ENCODE measurements at places on chromosomes 11 and 22.

GRCh38 chr11:115325523-115325922, 178.7 kb downstream of the CADM1 start:
- no peak for DNase-seq

DNA sequence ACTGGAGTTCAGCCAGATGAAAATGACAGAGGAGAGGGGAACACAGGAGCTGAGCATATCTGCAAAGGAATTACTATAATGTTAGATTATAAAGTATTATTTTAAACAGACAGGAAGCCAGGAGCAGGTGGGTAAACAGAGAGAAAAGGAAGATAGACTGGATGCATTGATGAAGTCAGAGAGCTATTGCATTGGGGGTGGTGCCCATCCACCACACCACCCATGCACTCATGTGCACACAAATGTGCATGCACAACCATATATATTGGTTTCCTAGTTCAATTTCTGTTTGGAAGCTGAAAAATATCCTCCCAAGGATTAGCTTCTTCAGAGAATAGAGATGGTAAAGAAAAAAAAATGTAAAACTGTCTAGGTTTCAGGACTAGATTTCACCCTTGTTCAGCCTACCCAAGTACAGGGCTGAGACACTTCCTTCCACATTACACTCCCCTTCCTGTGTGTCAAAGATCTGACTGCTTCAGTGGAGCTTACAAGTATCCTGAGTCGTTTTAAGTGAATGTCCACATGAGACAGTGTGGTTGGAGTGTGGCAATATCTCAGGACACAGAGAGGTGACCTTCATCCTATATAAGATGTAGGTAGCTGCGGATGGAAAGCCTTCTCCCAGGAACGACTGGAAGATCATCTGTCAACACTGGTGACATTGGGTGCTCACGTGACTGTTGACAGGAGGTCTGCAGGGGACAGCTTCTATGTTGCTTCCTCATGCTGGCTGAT, 12.2 kb upstream of the SMPD1 start:
- DNase-seq, result no peak

DNA sequence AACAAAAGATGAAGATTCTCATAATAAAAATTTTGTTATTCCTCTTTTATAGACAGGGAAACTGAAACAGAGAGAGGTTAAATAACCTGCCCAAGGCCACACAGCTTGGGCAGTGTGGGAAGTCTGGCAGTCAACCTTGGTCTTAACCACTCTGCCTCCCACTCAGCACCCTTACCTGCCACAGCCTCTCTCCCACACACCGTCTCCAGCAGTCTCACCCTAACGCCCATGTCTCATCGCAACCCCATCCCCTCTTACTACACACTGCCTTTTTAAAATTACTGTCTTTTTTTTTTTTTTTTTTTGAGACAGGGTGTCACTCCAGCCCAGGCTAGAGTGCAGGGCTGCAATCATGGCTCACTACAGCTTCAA, 25.0 kb downstream of the ARRB1 start:
- no peak for DNase-seq

DNA sequence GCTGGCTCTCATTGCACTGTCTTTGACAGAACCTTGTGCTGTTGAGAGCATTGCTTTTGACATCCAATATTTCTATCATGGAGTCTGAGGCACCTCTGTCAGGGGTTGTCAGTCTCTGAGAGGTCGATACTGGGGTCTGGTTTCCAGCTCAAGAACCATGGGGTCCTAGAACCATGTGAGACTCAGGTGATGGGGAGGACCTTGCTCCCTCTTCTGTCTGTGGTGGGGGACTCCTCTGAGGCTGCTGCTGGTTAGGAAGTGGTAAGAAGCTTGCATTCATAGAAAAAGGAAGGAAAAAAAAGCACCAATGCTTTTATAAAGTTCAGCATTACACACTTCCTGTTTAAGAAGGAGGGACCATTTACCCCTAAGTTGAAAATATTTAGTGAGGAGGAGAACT, 91.8 kb upstream of the CD44 start:
- peak; percentile 85 for DNase-seq

- no peak for DNase-seq
Observed at GRCh38 chr11:118448294-118448693, 12.0 kb downstream of the KMT2A start.

- no peak for DNase-seq
Observed at GRCh38 chr11:106322106-106322505, 244.6 kb downstream of the AASDHPPT start.

GRCh38 chr22:36611241-36611976, 82.4 kb upstream of the EIF3D start:
- no peak for DNase-seq

DNA sequence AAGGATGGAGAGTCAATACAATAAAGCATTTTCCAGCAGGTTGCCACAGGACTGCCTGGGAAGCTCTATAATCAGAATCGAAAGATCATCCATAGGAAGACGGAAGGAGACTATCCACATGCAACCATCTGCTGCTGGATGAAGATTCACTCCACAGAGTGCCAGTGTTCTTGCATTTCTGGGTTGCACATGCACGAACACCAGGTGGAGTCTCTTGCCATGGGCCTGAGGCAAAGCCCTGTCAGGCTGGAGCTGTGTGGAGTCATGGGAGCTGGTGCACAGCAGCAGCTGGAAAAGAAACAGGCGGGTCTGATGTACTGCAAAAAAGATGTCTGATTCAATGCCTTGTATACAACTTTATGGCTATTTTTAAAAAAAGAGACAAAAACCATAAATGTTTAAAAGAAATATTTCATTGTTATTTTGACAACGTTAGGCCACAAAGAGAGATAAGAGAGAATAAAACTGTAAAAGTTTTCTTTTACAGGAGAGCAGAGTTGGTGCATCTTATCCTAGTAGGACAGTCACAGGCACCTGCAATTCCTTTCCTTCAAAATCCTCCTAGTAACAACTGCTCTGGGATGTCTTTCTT, 12.9 kb upstream of the FAT3 start:
- DNase-seq, result no peak

DNA sequence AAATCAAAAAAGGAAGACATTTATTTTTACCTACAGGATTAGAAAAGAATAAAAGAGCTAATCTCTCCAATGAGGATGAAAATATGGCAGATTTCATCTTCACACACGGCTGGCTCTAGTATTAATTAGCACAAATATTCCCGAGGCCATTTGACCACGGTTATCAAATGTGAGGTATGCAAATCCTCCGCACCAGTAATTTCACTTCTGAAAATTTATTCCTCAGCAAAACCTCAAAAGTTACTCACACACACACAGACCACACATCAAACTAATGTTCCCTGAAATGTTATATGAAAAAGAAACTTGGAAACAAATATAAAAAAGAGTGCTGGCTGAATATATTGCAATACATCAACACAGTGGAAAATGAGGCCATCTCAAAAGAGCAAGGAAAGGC, 32.8 kb downstream of the CELSR1 start:
- DNase-seq, result no peak

DNA sequence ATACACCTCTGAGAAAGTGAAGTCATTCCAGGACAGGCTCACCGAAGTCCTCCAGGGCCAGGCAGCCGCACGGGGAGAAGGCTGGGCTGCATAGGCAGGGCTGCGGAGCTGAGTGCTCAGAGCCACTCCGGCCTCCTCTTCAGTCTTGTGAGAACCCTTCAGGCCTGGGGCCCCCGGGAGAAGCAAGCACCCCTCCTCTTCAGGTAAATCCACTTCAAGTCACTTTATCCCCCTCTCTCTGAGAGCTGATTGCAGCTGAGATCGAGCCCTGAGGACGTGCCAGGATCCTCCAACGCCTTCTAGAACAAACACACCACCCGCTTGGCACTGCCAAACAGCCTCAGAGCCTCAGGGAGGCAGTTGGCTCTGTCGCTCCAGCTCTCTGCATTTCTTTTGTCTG, 1526.3 kb downstream of the BRD1 start:
- no peak for DNase-seq

- DNase-seq, result no peak
Observed at GRCh38 chr11:123173040-123173855, 21.8 kb downstream of the CLMP start.

DNA sequence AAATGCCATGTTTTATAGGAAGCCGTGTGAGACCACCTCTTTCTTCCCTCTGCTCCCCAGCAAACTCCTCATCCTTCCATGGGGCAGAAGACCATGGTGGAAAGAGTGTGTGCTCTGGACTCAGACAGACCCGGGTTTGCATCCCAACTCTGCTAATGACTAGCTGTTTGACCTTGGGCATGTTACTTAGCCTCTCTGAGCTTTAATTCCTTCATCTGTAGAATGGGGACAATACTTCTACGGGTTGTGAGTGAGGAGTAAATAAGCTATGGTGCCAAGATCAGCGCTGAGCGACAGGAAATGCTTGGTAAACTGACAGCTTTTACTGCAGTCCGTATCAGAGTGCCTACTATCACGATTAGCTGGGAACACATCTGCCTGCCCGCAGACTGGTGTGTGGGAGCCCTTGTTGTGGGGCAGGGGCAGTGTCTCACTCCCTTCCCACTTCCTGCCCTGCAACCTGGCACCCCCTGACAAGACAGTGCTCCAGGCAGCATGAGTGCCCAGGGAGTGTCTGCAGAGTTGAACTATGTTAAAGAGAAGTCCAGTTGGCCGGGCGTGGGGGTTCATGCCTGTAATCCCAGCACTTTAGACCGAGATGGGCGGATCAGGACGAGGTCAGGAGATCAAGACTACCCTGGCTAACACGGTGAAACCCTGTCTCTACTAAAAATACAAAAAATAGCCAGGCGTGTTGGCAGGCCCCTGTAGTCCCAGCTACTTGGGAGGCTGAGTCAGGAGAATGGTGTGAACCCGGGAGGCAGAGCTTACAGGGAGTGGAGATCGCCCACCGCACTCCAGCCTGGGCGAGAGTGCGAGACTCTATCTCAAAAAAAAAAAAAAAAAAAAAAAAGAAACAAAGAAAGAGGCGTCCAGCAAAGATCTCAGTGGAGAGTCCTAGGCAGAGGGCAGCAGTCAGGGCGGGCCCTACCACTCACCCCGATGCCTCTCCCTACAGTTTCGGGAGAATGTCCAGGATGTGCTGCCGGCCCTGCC, 2.2 kb downstream of the SEC14L2 start:
- no peak for DNase-seq

DNA sequence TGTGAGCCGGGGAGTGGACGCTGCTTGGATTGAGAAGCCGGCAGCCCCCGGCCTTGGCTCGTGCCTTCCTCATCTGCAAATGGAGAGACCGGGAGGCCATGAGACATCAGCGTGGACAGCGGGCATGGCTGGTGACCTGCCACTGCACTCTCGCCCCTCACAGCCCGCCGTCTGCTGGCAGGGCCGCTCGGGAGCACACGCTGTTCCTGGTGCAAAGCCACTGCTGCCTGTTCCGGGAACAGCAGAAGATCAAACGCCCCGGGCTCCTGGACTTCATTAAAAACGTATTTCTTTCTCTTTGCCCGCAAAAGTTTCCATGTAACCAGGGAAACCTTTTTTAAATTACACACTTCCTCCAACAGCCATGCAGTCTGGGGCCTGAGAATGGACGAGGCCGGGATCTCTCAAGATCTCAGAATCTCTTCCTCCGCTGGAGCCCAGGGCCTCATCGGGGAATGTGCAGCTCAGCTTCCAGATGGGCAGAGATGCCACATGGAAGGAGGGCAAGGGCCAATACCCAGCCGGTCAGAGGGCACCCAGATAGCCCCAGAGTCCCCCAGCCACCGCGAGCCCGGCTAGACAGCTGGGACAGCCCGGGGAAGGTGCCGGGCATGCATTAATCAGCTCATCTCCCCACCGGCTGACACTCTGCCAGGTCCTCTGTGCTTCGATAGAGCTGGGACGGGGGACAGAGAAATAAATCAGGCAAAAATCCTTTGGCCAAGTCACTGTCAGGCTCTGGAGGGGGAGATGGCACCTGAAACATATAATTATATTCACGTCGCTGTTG, 62.8 kb upstream of the PRR5 start:
- DNase-seq, result no peak

- DNase-seq, result peak; percentile 49
Observed at GRCh38 chr22:50731811-50732624, 6.0 kb upstream of the ACR start.

GRCh38 chr11:119691701-119692539, 37.1 kb downstream of the NECTIN1 start:
- no peak for DNase-seq

- no peak for DNase-seq
Observed at GRCh38 chr11:59218893-59219292, 6.2 kb upstream of the MPEG1 start.

DNA sequence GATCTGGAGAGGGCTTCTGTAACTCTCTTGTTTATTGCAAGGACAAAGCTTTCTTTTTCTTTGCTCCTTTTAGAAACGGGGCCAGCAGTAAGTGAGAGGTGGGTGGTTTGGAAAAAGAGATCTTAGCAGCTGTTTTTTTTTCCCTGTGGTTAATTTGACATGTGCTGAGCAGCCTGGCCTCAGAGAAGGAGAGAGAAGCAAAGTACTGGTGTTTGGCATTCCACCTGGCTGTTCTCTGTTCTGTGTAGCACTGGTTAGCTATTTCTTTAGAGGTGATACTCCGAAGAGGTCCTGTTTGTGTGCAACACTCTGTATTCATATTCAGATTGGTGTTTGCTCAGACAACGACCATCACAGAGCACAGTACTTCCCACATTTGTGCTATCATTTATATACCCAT, 80.8 kb upstream of the SORL1-AS1 start:
- no peak for DNase-seq

DNA sequence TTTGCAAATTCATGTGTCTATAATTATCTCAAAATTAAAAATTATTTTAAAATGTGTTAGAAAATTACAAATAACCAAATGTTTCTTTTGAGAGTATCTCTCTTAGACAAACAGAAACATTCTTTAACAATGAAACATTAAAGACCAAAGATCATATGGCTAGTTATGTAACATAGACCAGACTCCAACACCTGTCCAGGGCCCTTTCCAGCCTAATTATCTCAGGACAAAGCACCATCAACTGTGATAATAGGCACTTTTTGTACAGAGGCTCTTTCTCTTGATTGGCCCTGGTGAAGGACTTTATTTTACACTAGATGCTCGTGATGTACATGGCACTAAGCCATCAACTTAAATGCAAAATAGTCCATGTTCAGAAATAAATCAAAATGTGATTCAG, 5.0 kb upstream of the PLEKHA7 start:
- no peak for DNase-seq

DNA sequence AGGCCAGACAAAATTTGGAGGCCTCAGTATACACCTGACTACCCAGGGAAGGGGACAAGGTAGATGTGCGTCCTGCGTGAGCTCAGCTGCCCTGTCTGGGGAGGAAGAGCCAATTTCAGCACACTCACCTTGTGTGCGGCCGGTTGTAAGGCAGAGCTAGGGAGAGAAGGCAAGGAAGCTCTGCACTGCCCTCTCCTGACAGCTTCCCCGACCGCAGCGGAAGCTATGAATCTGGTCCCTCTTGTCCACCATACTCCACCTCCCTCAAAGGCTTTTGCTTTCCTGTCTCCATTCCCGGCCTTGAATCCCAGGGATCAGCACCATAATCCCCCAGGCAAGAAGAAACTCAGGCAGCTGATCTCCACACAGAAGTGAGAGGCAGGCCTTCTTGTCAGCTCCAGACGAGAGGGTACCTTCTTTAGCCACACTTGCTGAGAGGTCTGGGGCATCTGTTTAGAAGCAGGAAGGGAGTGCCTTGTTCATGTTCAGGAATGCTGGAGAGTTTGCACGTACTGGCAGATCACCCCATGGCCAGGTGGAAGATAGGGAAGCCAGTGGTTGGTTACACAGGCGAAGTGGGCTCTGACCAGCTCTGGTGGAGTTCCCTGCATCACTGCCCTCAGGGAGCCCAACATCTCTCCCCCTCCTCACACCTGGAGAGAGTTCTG, 62.5 kb downstream of the FEZ1 start:
- peak; percentile 8 for DNase-seq
